ENCODE measurements at places on chromosomes 2 and 18.

DNA sequence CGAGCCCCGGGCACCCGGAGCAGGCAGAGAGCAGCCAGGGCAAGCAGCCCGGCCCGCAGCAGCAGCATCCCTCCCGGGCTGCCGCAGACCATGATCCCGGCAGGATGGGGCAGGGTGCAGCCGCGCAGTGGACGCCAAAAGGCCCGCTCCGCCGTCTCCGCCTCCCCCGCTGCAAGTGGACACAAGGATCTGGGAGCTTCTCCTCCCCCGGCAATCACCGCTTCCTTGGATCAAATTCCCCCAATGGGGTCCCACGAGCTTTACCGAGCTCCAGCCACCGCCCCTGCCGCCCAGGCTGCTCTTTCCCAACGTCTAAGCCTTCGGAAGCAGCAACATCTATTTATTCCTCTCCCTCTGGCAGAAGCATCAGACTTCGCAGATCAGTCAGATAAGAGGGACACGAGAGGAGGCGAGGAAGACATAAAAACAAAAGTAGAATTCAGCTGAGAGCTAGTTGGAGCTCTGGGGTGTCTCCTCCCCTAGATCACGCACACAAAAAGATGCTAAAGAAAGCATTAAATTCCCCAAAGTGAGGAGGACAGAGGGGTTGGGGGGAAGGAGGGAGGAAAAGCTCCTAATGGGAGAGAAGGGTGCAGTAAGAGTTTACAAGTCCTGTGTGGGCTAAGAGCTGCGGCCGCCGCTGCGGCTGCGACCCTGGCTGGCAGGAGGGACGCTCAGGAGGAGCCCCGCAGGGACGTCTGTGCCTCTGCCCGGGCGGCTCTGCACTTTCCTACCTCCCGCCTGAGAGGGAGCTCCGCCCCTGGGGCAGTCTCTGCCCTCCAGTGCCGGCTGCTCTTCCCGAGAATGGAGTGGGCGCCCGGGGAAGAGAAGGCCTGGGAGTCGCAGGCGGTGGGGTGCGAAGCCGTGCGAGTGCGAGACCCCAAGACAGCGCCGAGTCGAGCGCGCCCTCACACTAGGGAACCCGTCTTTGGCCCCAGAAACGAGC lies at the start of gene FRZB:
TSS of gene FRZB (minus strand) at position 177 of the 946 bp plus-strand sequence. CDS start at position 92, 85 bp downstream.
- DNase-seq, result no peak

DNA sequence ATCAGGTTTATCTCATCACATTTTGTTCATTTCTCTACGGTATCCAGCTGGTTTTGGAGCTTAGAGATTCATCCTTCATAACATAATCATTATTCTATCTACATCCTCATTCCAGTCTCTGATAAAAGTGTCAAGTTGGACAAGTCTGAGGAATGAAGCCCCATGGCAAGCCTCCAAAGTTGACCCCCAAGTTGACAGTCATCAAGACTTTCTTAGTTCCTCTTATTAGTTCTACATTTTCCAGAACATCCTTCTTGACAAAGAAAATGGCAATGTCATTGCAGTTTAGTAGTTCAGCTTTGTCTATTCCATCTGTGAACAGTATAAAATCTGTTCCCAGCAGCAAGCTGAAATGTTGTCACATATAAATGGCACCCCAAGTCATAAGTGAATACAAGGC lies 4.5 kb upstream of the TMSB10 start:
- no peak for DNase-seq

- no peak for DNase-seq
Measured at GRCh38 chr2:99925960-99926359, 216.4 kb downstream of the AFF3 start.

DNA sequence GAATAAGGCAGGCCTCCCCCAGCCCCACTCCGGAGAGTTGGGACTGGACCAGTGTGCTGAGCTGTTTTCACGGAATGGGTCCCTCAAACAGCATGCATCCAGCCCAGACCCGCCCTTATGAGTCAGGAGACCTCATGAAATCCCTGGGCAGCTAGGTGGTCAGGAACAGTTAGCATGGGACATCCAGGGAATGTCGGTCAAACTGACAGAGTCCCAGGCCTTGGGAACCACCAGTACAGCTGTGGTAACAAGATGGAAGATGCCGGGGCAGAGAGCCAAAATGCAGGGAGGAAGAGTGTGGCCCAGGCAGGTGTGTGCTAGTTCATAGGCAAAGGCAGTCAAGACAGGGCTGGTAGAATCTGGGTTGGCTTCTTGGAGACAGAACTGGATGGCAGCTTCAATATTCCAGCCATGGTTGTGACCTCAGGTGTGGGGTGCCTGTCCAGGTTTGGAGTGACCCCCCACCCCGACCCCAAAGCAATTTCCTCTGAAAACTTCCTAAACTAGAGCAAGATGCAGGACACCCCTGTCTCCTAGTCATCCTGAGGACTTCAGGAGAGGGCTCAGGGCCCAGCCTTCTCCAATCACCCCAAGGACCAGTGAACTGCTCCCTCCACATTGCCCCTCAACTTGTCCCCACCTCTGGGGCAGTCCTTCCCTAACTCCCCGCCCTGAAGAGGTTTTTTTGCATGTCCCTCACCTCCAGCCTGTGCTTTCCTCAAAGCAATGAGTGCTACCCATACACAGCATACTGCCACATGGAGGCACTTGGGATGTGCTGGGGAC lies 46.5 kb downstream of the KCNIP3 start:
- no peak for DNase-seq

- DNase-seq, result no peak
Measured at GRCh38 chr2:1889099-1889650, 144.9 kb upstream of the PXDN start.
